ENCODE measurements at places on chromosomes 11 and 22.

GRCh38 chr11:114207096-114207495 lies 89.1 kb upstream of the NNMT start:
- DNase-seq = no peak

GRCh38 chr11:119446434-119446833 lies 23.5 kb upstream of the THY1 start:
- DNase-seq = no peak

GRCh38 chr11:20790622-20791021 lies 121.2 kb downstream of the NELL1 start:
- DNase-seq = no peak

- DNase-seq = no peak
Measured at GRCh38 chr22:50694766-50695420, 22.3 kb downstream of the SHANK3 start.

GRCh38 chr11:26632691-26633159 lies 60.7 kb upstream of the MUC15 start:
- DNase-seq = no peak

- DNase-seq = no peak
Measured at GRCh38 chr11:87430821-87431220, 393.1 kb downstream of the TMEM135 start.

DNA sequence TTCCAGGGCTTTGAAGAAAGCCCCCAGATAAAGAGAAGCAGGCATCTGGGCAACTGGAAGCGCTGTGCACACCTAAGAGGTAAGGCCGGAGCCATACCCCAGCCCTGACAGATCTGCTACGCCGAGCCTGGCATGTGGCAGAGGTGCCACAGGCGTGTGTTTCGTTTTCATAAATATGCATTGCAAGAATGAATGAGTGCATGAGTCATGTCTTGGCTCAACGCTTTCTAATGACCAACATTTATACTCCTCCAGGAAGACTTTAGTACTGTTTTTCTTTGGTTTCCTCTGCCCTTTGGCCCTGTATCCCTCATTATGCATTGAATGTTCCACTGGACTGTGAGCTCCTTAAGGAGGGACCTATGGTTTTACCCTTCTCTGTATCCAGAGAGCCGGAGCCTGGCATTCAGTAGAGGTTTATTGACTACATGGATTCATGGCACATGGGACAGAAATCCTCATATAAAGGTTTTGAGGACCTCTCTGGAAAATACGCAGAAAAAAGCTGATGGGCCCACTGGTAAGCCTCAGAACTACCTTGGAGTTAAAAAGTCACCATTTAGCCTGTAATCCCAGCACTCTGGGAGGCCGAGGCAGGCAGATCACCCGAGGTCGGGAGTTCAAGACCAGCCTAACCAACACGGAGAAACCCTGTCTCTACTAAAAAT lies 38.9 kb upstream of the CSNK2A3 start:
- DNase-seq = no peak

- DNase-seq = no peak
Measured at GRCh38 chr11:134579724-134580609, 167.9 kb upstream of the B3GAT1 start.

DNA sequence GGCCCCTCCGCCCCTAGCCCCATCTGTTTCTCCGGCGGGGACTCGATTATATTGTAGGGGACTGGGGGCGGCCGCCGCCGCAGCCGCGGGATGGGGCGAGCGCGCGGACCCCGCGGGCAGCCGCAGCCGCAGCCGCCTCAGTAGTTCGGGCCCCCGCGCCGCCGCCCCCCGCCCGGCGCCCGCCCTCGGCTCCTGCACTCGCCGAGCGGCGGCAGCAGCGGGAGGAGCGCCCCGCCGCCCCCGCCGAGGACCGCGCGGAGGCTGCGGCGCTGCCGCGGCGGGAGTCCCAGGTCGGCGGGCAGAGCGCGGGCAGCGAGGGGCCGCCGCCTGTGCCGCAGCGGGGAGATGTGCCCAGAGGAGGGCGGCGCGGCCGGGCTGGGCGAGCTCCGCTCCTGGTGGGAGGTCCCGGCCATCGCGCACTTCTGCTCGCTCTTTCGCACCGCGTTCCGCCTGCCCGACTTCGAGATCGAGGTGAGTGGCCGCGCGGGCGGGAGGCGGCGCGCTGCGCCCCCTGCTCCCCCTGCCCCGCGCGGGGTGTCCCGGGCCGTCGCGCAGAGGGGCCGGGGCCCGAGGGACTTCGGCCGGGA lies at the start of gene CECR2:
CECR2 (plus strand) TSS at position 22 of the 587 bp plus-strand sequence; CDS start at position 346, 324 bp downstream.
- DNase-seq = peak; percentile 16

DNA sequence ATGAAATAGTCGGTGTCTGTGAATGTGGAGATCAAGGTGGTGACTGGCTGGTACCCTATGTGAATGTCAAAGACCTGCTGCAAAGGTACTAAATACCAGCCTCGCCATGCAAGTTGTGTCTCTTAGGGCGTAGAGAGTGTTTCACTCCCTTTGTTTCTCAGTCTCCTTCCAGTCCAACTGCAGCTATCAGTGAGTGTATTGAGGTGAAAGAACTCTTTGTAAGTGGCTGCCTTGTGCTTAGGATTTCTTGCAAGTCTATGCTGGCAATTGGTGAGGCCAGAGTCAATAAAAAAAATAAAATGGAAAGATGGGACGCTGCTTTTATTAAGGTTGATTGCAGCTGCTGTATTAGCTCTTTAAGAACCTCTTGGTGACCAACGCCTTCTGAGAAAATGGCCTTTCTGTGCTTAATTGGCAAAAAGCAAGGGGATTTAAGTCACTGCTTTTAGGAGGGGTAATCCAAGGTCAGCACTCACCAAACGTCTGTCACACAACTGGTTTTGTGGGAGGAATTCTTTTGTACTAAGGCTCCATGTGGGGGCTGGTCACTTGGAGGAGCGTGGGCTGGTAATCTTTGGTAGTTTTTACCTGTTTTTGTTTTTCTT lies 95.1 kb downstream of the PARVA start:
- no peak for DNase-seq

DNA sequence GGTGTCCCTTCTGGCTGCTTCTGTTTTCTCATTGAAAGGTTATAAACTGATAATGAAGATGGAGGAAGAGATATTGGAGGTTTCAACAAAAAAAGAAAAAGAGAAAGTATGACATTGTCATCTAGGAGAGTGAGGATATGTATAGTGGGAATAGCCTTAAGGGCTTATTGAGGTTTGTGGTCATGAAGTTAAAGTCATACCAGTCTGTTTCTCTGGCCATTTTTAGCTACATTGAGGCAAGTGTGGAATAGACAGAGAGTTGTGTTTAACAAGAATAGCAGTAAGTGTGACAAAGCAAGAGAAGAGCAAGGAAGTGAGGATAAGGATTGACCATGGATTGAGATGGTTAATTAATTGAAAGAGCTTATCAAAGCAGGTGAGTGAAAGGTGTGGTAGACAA lies 110.4 kb downstream of the ELP4 start:
- DNase-seq = no peak

DNA sequence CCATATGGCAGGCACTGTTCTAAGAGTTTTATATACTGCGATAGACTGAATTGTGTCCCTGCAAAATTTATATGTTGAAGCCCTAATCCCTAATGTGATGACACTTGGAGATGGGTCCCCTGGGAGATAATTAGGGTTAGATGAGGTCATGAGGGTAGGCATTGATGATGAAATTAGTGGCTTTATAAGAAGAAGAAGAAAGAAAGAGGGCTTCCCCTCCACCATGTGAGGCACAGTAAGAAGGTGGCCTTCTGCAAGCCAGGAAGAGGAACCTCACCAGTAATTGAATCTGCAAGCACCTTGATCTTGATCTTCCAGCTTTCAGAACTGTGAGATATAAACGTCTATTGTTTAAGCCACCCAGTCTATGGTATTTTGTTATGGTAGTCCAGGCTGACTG lies 46.6 kb upstream of the TENM4 start:
- no peak for DNase-seq

DNA sequence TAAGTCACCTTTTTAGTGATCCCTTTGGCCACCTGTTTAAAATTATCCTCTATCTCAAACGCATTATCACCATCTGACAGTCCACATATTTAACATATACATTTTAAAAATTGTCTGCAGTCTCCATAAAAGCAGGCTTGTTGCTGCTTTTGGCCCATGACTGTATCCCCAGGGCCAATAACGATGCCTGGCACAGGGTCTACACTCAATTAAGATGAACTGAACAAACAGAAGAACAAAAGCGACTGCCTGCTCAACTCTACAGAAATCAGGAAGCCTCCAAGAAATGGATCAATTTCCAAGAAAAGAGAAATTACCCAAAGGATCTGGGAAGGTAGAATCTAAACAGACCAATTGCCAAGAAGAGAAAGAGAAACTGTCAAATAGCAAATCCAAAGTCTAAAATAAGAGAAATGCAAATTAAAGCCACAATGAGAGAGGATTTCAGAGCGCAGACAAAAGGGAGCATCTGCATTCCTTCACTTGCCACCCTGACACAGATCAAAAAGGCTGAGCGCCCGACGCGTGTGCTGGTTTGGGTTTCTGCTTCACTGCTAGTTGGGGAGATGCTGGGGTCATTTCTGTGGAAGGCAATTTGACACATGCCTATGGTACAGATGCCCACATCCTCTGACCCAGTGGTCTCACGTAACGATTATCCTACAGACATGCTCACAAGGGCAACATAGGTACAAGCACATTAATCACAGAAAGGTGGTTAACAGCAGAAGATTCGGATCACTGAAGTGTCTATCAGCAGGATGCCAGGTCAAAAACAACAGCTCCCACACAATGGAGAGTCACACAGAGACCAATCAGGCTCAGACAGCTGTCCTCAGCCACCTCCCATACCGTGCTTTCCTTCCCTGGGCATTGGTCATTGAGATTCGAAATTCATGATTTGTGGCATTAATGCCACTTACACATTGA lies 55.9 kb downstream of the SHISAL1 start:
- no peak for DNase-seq

GRCh38 chr11:28701760-28702449 lies 593.7 kb downstream of the METTL15 start:
- DNase-seq = no peak

GRCh38 chr11:123544631-123545375 lies 109.6 kb downstream of the SCN3B start:
- no peak for DNase-seq

DNA sequence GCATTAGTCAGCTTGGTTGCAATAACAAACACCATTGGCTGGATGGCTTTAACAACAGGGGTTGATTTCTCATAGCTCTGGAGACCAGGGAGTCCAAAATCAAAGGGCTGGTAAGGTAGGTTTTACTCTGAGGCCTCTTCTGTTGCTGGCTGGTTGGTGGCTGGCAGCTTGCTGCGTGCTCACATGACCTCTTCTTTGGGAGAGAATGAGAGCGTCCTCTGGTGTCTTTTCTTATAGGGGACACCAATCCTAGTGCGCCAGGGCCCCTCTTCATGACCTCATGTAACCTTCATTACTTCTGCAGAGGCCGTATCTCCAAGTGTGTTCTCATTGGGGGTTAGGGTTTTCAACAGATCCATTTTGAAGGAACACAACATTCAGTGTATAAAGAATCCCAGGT lies 1308.3 kb downstream of the TBC1D22A start:
- DNase-seq = no peak

- no peak for DNase-seq
Measured at GRCh38 chr11:61486779-61487178, 21.8 kb upstream of the LRRC10B start.

DNA sequence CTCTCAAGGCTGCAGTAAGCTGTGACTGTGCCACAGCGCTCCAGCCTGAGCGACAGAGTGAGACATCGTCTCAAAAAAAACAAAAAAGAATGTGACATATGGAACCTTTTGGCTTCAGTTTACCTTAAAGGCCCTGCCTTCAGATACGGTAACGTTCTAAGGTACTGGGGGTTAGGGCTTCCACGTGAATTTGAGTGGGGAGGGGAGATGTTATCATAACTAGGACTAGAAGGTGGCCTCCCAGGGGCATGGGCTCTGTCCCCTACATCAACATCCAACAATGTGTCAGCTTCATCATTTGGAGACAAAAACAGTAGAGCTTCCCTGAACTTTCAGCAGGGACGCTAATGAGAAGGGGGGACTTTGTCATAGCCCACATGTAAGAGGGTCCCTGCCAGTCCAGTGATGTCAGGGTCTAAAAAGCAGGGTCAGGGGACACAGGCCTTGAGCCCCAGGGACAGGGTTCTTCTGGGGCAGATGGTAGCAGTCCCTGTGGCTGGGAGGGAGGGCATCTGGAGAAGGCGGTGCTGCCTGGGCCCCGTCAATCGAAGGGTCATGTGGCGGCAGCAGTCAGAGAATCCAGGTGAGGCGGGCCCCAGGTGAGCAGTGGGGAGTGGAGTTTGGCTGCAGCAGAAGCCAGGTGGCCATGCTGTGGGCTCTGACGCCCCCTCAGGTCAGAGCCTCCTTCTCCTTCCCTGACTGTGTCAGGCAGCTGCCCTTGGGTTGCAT lies 79.8 kb downstream of the BCR start:
- no peak for DNase-seq

DNA sequence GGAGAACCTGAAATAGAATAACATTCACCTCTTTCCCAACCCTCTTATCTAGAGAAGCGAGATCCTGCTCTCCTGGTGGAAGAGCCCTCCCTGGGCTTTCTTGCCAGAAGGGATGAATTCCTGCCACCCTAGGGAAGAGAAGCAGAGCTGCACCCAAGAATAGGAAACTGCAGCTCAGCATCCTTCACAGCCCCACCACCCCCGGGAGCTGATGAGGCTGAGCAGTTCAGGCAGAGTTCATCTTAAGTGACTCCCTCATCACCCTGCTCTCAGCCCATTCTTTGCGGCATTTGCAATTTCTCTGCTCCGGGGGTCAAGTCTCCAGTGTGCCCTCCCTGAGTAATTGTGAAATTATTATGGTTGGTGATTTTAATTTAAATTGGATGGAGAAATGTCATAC lies 514.9 kb downstream of the BUD13 start:
- no peak for DNase-seq

DNA sequence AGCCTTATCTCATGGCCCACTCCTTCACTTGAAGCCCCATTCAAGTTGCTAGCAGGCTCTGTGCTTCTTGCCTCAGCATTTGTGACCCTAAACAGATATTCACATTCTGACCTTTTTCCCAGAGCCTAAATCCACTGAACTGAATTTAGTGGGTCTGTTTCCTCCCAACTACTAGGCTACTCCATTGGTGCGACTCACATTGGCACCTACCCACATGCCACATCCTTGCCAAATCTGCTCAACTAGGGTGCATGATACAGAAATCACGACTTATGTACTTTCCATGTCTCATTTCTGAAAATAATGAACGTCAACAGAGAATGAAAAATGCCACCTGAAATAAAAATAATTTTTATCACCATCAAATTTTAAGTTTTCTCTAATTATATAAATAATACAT lies 8.4 kb upstream of the MMP12 start:
- DNase-seq = no peak

DNA sequence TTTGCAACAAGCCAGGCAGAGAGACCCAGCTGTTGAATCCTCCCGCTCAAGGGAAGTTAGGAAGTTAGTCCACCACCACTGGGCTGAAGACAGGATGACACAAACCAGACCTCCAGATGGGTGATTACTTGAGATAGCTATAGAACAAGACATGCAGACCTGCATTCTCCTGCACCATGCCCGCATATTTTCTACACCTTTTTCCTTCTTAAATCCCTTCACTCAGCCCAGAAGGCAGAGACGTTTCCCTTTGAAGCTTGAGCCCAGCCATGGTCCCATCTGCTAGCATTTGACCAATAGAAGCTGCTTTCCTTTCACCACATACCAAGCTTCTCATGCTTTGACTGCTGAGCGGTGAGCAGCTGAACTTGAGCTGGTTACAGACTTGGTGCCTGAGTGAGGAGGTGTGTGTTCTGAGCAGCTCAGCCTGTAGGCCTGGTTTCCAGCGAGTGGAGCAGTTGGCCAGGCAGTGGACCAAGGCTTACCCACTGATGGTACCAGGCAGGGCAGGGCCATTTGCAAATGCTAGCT lies 29.2 kb upstream of the CBX6 start:
- peak; percentile 10 for DNase-seq
